Renal cortical epithelial cell (primary cell): ENCODE measurements at places on chromosomes 6 and 20. TPM values are rescaled to one million over a fixed set of nuclear protein-coding genes. Genes with fewer than 3 reads are reported as not detected.

TUBB2A gene
- total RNA-seq: 75.8 and 193 TPM in 2 replicates

PTK7 gene
- 81.3 and 141 TPM in 2 replicates for total RNA-seq

NOX3 gene
- total RNA-seq: not detected in 2 replicates

FAM209A gene
- not detected in 2 replicates for total RNA-seq

TXLNB gene
- total RNA-seq: 0.05 TPM in 1 of 2 replicates, not detected in the other

ID4 gene
- 7.6 and 17.3 TPM in 2 replicates for total RNA-seq

OR2B6 gene
- not detected in 2 replicates for total RNA-seq

MAPK13 gene
- total RNA-seq: 17.2 and 29.5 TPM in 2 replicates

RAD21L1 gene
- 0.35 TPM in 1 of 2 replicates, not detected in the other for total RNA-seq
